ENCODE measurements at places on chromosomes 12 and 14.

DNA sequence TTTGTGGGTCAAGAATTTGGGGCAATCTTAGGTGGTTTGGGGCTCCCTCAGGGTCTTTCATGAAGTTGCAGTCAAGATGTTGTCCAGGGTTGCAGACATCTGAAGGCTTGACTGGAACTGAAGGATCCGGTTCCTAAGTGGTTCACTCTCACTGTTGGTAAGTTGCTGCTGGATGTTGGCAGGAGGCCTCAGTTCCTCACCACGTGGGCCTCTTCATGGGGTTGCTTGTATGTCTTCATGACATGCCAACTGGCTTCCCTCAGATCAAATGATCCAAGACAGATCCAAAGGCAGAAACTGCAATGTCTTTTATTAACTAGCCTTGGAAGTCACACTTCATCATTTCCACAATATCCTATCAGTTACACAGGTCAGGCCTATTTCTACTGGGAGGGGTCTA is 49.2 kb downstream of the ARF6 start:
- DNase-seq = no peak

DNA sequence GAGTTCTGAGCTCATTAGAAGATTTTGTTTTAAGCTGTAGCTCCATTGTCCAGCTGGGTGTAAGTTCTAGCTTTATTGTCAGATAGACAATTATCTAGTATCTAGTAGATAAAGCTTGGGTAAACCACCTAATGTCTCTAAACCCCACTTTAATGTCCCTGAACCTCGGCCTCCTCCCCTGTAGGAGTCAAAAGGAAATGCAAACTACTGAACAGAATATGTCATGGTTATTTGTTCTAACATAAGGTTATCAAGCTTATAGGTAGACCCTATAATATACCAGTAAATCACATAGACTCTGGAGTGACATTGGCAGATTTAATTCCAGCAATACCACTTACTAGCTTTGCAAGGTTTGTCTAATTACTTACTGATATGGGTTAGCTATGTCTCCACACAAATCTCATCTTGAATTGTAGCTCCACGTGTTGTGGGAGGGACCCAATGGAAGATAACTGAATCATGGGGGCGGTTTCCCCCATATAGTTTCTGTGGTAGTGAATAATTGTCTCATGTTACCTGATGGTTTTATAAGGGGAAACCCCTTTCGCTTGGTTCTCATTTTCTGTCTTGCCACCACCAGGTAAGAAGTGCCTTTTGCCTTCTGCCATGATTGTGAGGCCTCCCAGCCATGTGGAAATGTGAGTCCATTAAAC is 29.4 kb downstream of the BCAT1 start:
- no peak for DNase-seq

- DNase-seq = peak; percentile 87
Observed at GRCh38 chr12:48936379-48936979, 11.2 kb upstream of the FKBP11 start.

DNA sequence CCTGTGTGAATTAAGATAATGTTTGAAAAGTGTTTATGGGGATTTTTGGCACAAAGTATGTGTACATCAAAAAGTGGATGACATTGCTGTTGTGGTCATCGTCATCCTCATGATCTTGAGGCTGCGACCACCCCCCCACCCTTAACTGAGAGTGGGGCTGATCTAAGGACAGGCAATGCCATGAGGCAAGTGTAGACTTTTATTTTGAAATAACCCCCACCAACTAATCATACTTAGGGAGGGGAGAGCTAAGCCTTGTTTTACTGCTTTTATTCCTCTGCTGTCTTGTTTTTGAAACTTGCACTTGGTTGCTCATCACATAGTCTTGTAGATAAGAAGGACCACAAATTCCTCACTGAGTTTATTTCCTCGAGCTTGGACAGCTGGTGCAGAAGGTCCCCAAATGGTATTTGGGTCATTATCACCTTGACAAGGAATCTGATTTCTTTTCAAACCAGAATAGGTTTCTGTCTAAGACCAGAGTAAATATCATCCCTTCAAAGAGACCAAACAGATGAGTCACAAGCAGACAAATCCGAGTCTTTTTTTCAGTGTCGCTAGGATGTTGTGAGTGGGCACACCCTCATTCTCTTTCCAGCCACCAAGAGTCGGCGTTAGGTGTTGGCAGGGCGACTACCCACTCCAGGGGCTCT is 23.9 kb upstream of the SMOC1 start:
- DNase-seq = no peak

- no peak for DNase-seq
Observed at GRCh38 chr14:32300136-32300535, 29.0 kb upstream of the AKAP6 start.

DNA sequence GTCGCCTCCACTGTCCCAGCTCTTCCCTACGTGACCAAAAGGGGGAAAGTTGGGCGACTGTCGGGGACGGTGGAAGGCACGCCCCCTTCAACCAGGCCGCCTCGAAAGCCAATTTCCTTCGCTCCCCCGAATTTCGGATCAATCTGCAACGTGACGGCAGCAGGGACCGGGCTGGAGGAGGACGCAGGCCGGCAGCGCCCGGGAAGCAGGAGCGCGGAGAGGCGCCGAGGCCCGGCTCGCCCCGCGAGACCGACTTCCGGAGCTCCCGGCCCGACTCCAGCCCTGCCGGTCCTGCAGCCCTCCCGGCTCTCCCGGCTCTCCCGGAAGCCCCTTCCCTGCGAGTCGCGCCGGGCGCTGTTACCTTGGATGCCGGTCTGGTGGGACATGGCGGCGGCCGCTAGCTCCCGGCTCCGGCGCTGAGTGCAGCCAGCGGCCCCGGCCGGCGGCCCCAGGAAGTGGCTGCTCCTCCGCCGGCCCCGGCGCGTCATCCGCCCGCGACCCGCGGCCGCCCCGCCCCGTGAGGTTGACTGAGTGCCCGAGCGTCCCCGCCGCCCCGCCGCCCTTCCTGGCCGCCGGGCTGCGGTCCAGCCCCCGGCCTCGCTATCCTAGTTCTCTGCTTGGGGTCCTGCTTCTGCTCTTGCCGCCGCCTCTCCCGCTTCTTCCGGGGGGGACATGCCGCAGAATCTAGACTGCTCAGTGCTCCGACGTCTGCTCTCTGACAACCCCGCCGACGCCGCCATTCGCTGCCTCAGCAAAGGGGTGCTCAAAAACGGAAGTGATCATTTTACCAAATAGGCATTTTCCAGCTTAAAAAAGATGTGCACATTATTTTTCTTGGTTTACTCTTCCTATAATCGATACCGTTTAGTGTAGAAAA is at the start of gene TWF1:
TSS of gene TWF1 (minus strand) at position 458 of the 877 bp plus-strand sequence. CDS start at position 386, 72 bp downstream.
- peak; percentile 75 for DNase-seq

- no peak for DNase-seq
Observed at GRCh38 chr14:102873546-102874061, 48.9 kb upstream of the AMN start.

GRCh38 chr14:50834802-50835276 is 3.9 kb upstream of the NIN start:
- no peak for DNase-seq

DNA sequence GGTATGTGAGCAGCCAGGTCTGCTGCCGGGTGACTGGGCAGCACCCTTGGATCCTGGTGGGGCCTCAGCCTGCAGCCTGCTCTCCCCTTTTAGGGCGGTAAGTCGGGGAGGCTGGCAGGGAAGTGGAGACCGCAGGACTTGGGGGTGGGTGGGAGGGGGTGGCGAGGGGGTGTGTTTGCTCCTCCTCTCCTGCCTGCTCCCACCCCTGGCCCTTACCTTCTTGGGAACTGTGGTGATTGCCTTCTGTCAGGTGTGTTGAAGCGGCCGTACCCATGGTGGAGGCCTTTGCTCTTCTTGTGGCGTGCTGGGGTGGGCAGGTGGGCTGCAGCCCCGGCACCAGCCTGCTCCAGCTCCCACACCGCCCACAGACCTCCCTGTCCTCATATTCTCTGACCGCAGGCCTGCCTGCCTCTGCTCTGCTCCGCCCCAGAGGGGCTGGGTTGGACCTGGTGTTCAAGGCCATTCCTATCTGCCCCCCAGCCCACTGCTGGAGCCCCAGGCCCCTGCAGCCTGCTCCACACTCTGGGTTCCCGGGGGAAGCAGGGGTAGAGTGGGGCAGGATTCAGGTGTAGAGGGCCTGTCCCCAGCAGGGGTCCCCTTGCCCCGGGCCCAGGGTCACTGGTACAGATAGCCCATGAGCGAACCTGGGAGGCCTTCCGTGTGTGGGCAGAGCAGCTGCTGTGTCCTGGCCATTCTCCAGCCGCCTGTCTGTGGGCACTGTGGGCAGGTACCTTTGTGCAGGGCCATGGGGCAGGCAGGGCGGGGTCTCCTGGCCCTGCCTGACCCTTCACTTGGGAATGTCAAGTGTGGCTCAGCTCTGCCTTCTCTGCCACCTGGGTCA is 5.2 kb downstream of the TEDC1 start:
- DNase-seq = no peak

DNA sequence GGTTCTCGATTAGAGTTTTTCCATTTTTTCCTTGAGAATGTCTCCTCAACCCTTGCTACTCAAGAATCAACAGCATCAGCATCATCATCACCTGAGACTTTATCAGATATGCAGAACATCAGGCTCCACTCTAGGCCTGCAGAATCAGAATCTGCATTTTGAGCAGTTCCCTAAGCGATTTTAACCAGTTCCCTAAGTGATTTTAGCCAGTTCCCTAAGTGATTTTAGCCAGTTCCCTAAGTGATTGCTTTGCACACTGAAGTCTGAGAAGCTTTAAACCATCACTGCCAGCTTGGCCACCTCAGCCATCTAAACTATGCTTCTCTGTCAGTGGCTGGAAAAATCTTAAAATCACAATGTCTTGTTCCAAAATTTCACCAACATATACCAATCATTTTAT is 29.4 kb upstream of the SLC38A1 start:
- no peak for DNase-seq

- DNase-seq = no peak
Observed at GRCh38 chr14:90740081-90740480, 76.1 kb downstream of the TTC7B start.

- DNase-seq = no peak
Observed at GRCh38 chr14:69484444-69485314, at the start of gene PLEKHD1. TSS of gene PLEKHD1 (plus strand) at chr14:69484728. CDS start at chr14:69484966, 238 bp downstream.

DNA sequence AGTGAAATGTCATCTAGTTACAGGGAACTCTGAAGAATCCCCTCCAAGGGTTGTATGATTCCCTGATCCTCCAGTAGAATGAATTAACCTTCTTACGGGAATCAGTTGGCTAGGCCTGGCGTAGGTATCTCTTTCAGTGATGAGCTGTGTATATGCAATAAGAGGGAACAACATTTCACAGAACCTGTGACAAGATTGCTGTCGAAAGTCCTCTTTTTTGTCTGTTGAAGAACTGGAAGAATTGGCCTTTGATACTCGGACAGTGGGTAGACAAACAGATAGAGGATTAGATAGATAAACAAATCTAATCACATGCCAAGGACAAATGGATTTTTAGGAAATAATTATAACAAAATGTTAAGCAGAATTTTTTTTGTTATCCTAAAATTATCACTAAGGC is 184.6 kb downstream of the MDGA2 start:
- no peak for DNase-seq
